Hematopoietic multipotent progenitor cell treated with erythropoietin and hydrocortisone succinate and interleukin-3 and kit ligand, for 6 days (in vitro differentiated cells): ENCODE measurements at places on chromosomes 7 and 10.

DNA sequence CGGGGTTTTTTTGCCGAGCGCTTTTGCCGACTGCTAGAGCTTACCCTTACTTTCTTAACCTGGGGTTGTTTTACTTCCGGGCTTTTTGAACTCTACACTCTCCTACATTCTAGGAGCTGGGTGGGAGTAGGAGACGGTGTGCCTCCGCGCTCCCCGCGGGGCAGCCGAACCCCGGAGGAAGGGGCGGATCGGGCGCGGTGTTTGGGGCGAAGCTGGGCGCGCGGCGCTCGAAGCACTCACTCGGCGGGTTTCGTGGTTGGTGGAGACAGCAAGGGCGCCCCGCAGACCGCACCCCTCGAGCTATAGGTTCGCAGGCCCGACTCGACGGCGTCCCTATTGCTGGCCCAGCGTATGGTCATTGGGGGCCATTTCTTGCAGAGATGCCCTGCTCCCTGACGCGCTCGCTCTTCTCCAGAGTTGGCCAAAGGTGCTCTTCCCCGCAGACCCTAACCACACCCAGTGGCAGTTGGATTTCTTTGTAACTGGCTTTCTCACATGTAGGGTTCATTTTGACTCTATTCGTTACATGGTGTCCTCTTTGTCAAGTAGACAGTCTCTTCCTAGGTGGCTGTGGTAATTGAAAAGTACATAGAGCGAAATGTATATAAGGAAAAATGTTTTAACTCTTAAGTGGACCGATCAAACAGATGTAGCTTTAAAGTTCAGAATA is 364 bp downstream of the ZNF518A start:
- DNase-seq, result peak; percentile 91

DNA sequence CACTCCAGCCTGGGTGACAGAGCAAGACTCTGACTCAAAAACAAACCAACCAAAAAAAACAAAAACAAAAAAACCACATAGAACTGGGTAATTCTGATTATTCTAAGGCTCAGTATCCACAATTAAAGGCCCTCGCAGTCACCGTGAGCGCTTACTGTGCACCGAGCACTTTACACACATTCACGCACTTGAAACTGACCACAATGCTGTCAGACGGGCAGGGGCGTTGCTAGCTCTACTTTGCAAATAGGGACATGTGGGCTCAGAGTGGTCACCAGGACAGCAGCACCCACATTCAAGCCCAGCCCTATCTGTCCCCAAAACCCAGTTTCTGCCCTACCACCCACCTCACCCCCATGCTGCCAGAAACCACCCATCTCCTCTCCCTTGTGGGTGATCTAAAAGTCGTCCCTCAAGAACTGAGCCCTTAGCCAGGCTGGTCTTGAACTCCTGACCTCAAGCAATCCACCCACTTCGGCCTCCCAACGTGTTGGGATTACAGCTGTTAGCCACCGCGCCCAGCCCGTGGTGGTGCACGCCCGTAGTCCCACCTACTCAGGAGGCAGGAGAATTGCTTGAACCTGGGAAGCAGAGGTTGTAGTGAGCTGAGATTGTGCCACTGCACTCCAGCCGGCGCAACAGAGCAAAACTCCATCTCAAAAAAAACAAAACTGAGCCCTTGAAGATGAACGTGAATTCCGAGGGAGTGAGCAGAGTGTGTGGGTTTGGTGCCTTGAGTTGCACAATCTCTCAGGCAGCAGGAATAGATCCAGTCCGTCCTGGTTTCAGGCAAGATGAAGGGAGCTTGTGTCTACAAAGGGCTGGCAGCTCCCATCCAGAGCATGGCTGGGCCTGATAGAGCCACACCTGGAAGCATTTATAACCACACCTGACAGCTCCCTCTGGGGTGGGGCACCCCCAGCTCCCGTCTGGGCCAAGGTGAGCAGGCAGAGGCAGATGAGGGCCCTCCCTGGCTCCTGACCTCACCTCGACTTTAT is 5.4 kb upstream of the HSPB1 start:
- no peak for DNase-seq

- DNase-seq, result no peak
These were observed 153.9 kb downstream of the BMPER start for GRCh38 chr7:34059136-34059828.

DNA sequence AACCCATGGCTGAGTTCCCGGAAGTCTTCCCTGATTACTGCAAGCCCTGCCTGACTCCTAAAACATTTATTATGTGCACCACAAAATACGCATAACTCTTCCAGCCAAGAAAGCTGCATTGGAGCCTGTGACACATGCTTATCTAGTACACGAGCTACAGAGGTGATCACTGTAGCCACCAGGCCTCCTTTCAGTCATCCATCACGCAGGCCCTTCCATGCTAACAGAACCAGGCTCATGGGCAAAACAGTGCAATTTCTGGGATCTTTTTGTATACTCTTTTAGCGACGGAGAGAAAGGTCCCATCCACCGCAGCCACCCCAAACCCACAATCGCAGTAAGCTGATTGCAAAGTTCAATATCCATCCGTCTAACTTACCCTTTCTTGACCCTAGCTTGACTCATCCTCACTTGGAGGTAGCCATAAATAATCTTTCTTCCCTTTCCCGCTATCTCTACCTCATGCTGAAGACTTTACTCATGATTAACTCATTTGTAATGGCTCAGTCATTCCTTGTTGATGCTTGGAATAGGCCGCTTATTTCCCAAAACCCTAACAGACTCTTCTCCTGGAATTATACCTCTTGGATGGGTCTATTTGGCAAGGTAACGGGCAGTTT is 1203.5 kb downstream of the TYW1 start:
- no peak for DNase-seq

DNA sequence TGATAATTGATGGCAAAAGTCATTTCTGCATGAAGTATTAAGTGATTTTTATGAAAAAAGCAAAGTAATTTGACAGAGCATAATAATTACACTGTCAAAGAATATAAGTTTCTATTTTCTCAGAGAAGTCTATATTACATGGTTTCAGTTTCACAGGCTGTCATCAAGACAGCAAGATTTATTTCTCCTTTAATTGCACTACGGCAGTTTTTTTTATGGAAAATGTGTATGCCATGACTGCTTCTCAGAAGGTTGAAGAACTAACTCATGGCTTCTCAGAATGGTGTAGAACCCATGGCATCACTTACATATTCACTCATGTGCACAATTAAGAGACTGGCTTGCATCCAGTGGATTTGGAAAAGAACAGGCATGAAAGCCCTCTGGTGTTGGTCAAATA is 870.3 kb upstream of the SORCS1 start:
- DNase-seq, result no peak

- DNase-seq, result no peak
These were observed 76.6 kb downstream of the PTPRE start for GRCh38 chr10:127983344-127984100.

DNA sequence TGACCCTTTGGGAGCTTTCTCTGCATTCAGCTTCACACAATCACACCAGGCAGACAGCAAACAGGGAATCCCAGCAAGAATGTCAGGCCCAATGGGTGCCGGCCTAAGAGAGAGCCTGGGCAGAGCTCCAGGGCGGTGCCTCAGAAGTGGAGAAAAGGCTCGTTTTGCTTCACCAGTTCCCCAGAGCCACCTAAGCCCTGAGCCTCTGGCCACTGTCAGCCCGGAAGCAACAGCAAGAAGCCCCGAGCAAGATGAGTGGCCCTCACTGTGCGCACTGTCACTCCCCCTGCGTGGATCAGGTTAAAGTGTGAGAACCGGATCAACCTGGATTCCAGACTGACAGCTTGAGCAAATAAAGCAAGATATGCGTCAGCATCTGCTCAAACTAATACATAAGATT is 14.7 kb downstream of the CNPY1 start:
- DNase-seq, result no peak

GRCh38 chr10:132100556-132101349 is 35.0 kb downstream of the JAKMIP3 start:
- DNase-seq, result no peak

GRCh38 chr7:90648834-90649233 is 52.7 kb downstream of the CDK14 start:
- DNase-seq, result no peak

DNA sequence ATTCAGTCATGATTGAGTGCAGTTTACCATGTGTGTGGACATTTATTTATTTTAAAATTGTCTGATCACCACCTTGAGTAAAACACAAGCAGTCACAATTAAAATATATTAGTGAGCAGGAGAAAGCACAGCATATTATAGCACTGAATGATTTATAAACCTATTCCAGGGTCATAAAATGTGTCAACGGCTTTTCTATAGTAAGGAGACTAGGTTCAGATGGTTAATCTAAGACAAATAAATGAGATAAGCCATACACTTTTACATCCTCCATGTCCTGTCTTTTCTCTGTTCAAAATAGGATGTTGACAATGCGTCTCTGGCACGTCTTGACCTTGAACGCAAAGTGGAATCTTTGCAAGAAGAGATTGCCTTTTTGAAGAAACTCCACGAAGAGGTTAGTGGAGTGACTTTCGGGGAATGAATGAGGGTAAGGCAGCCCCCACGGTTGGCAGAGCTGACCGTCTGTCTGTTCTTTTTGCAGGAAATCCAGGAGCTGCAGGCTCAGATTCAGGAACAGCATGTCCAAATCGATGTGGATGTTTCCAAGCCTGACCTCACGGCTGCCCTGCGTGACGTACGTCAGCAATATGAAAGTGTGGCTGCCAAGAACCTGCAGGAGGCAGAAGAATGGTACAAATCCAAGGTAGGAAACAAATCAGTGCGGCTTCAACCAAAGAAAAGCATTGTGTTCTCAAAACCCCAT is 5.4 kb downstream of the VIM start:
- no peak for DNase-seq
